ENCODE measurements at places on chromosomes 7 and 10. TPM values are rescaled to one million over a fixed set of nuclear protein-coding genes. Genes with fewer than 3 reads are reported as not detected.

DNA sequence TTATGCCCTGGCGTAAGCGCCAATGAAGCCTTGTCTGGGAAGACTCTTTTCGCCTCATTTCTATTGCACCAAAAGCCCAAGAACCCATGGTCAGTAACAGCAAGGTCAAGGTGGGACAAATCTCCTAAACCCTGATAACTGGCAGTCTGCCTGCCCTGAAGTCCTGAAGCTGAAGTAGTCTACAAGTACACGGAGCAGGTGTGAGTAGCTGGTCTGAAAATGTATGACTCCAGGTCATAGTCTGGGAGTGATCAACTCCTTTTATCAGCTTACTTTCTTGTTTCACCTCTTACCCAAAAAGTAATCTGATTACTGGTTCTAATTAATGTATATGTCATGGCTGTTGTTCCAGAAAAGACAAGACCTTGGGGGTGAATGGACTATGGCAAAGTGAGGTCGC lies 107.3 kb upstream of the EFCAB10 start:
- H3K27ac ChIP-seq = no peak overlapping the region
- H3K4me1 ChIP-seq = peaks cover 30% of the 10 kb centered on the region
- no peak for DNase-seq
- no peak overlapping the region for H3K4me3 ChIP-seq
- peaks cover 3% of the 10 kb centered on the region for H3K27me3 ChIP-seq
- no peaks in the 10 kb centered on the region for H3K36me3 ChIP-seq

DNA sequence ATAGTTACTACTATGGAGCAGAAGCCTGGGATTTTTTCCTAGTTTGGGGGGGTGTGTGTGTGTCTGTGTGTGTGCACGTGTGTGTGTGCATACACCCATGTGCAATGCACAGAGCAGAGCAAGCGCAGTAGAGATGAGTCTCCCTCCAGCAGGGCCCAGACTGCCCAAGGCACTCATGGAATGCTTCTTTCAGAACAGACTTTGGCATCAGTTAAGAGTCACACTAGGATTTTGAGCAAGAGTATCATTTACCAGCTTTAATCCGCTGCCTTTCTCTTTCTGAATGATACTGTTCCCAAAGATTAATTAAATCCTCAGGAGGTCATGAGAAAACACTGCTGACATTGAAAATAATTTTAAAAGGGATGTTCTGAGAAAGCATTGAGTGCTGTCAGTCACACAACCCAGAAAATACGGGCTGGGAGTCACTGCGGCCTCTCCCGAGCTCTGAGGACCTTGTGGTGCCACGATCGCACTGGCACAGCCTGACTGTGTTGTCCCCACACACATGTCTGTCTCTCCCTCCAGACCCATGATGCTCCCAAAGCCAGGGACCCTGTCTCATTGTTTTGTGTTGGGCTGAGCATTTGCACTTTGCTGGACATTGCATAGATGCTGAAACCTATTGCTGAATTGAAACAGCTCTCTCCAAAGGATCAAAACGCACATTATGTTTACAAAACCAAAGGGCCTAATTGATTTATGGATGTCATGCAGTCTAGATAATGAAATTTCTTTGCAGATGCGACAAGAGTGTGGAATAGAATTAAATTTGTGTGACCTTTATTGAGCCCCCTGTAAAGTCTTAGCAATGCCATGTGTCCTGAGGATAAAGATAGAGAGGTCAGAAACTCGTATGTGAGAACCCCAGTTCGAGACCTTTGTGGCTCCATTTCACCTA lies 54.7 kb upstream of the FIGNL1 start:
- no peaks in the 10 kb centered on the region for H3K36me3 ChIP-seq
- H3K27me3 ChIP-seq = peaks cover 3% of the 10 kb centered on the region
- H3K27ac ChIP-seq = no peak overlapping the region
- no peak overlapping the region for H3K4me3 ChIP-seq
- no peaks in the 10 kb centered on the region for H3K4me1 ChIP-seq

GRCh38 chr10:24718031-24718855 lies 5.4 kb downstream of the ARHGAP21 start:
- peaks cover 13% of the 10 kb centered on the region for H3K36me3 ChIP-seq
- peaks cover 33% of the 10 kb centered on the region for H3K4me1 ChIP-seq
- H3K4me3 ChIP-seq = no peak overlapping the region
- no peaks in the 10 kb centered on the region for H3K27me3 ChIP-seq
- DNase-seq = no peak

- no peaks in the 10 kb centered on the region for H3K36me3 ChIP-seq
- peaks cover 2% of the 10 kb centered on the region for H3K27me3 ChIP-seq
- H3K27ac ChIP-seq = no peak overlapping the region
- H3K4me3 ChIP-seq = no peak overlapping the region
- peaks cover 1% of the 10 kb centered on the region for H3K4me1 ChIP-seq
Measured at GRCh38 chr10:3679950-3680629, 104.9 kb downstream of the KLF6 start.

DNA sequence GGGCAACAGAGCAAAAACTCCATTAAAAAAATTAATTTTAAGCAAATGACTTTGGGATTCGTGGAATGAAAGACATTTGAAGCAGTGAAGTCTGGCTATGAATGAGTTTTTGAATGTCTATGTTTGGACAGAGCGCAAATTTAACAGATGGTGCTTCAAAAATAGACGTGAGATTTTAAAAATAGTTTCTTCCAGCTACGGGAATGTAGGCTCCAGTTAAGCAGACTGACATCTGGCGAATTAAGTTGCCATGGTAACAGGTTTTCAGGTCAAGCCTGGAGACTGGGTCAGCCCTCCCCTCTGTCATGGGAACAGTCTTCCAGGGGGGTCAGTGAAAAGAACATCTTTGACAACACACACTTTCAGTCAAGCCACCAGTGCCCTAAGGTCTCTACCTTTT lies 62.0 kb downstream of the MYOF start:
- no peak overlapping the region for H3K27ac ChIP-seq
- H3K4me3 ChIP-seq = no peak overlapping the region
- no peaks in the 10 kb centered on the region for H3K27me3 ChIP-seq
- peaks cover 2% of the 10 kb centered on the region for H3K36me3 ChIP-seq
- DNase-seq = no peak

The CCDC6 gene
- 19.4 TPM for total RNA-seq

The NPC1L1 gene
- total RNA-seq = not detected

The TET1 gene
- total RNA-seq = 3.2 TPM

Measured in activated CD8-positive, alpha-beta T cell treated with anti-CD3 and anti-CD28 coated beads, Interleukin-2, amount 10 ng/mL, durations not matched to agents 7 days and 5 days (primary cell).